Putamen (tissue), 1 donor: ENCODE measurements at places on chromosomes 1 and 21.

DNA sequence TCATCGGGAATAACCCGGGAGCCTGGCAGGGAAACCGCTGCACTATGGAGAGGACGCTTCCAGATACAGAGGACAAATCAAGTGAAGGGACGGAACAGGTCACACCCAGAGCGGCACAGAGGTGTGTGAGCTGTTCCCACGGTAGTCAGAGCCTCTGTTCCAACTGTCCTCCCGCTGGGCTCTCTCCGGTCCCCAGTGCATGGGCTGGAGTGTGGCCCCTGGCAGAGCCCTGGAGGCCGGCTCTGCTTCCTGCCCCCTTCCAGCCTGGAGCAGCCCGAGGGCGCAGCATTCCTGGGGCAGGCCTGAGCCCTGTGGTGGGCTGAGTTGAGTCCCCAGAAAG lies 11.9 kb upstream of the ZBTB21 start:
- no peak for DNase-seq

GRCh38 chr1:106727171-106727570 lies 329.3 kb upstream of the PRMT6 start:
- DNase-seq = no peak

GRCh38 chr1:109170035-109170764 lies 43.5 kb upstream of the SARS1 start:
- DNase-seq = no peak

- no peak for DNase-seq
Measured at GRCh38 chr1:198864695-198865094, 225.9 kb downstream of the PTPRC start.

DNA sequence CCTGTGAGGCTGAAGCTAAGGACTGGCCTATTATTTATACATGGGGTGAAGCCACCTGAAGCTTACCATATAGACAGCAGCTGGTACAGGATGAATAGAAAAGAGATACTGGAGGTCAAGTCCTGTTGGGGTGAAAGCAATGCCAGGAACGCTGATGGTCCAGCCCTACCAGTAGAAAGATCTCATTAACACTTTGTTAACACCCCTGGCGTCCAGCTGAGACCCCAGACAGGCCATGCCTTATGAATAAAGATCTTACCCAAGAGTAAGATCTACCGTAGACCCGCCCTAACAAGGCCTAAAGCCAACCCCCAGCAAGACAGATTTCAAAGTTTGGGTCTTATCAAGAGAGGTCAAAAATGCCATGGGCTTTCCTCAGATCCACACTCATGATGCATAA lies 34.7 kb downstream of the ST3GAL3 start:
- DNase-seq = no peak

DNA sequence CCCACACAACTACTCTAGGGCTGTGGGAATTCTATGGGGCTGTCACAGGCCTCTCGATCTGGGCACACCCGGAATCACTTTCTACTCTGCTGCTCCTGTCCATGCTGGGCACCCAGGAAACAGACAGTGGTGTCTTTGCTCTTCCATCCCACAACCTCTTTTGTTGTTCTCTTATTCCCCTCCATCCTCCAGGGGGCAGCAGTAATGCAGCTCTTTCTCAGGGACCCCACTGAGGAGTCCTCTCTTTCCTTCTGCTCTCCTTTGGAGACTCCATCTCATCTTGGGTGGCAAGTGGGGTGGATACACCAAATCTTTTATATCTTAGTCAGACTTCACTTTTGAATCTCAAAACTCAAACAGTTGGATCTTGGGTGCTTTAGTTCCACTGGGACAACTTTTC lies 206.3 kb downstream of the HS2ST1 start:
- no peak for DNase-seq

DNA sequence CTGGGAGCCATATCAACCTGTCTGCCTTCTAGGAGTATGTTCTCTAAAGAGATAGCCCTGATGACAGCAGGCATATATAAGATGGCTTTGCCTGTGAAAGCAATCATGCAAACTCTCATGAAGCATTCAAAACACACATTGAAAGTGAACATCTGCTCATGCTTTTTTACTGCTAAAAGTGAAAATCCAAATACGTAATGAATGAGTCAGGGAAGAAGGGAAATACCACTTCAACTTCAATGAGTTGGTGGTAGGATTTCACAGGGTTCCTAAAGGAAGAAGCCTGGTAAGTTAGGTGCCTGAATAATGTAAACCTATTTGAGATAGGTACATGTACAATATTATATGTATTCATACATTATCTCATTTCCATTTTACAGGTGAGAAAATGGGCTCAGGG lies 50.5 kb upstream of the SLFNL1 start:
- no peak for DNase-seq

DNA sequence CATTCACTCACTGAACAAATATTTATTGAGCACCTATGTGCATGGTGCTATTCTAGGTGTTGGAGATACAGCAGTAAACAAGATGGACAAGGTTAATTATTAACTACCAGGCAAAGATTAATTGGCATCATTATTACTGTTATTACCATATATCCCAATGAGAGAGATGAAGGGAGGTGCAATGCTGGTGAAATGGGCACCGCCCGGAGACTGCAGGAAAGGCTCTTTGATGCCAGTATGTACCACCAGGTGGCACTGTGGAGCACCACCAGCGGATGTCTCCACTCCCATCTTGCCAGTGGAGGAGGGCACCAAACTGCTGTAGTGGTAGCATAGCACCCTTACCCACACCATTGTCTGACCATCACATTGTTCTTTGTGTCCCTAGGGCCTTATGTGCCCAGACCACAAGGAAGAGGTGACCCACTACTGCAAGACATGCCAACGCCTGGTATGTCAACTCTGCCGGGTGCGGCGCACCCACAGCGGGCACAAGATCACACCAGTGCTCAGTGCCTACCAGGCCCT lies 3.0 kb downstream of the TRIM46 start:
- peak; percentile 76 for DNase-seq

GRCh38 chr1:71592646-71593274 lies 511.9 kb upstream of the ZRANB2 start:
- DNase-seq = no peak

- DNase-seq = no peak
Measured at GRCh38 chr1:26412180-26412840, 1.7 kb downstream of the LIN28A start.

GRCh38 chr1:24322470-24323177 lies 3.5 kb downstream of the GRHL3 start:
- no peak for DNase-seq

DNA sequence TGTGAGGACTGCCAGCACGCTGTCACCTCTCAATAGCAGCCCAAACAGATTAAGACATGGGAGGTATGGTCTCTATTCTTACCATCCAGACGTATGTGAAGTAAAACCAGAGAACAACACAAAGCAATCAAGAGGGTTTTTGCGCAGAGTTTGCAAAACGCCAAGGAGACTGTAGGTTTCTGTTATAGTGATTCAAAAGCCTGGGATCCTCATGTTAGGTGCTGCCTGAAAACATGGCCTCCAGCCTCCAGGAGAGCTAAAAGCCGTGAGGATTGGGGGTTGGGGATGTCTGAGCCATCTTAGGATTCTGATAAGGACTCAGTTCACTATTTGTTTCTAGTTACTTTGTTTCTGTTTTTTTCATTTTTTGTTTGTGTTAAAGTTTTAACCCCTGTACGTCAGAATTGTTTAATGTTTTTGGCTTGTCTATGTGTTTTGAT lies 4.2 kb upstream of the CCT8 start:
- no peak for DNase-seq

GRCh38 chr1:45470306-45470798 lies 20.6 kb downstream of the TESK2 start:
- DNase-seq = no peak

- DNase-seq = no peak
Measured at GRCh38 chr1:109241841-109242345, 7.4 kb upstream of the CELSR2 start.

DNA sequence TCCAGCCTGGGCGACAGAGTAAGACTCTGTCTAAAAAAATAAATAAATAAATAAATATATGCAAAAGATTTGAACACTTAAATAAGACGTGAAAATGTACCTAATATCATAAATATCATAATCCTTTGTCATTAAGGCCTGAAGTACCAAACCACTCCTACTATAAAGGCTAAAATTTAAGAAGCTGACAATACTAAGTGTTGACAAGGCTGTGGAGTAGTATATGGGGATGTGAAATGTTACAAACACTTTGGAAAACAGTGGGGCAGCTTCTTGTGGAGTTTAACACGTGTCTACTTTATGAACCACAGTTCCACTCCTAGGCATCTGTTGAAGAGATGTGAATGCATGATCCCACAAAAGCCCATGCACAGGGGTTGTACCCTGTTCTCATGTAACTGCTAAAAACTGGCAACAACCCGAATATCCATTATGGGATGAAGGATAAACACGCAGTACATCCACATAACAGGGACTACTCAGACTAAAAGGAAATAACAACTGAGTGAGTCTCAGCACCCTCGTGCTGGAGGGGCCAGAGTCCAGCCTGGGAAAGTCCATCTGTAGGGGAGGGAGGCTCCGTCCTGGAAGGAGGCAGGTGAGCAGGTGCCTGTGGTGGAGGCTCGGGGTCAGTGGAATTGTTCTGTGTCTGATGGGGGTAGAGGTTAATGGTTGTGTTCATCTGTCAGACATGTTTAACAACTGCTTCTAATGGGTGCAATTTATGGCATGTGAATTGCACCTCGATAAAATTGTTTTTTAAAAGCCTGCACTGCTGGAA lies 6.7 kb upstream of the SLC19A1 start:
- no peak for DNase-seq

DNA sequence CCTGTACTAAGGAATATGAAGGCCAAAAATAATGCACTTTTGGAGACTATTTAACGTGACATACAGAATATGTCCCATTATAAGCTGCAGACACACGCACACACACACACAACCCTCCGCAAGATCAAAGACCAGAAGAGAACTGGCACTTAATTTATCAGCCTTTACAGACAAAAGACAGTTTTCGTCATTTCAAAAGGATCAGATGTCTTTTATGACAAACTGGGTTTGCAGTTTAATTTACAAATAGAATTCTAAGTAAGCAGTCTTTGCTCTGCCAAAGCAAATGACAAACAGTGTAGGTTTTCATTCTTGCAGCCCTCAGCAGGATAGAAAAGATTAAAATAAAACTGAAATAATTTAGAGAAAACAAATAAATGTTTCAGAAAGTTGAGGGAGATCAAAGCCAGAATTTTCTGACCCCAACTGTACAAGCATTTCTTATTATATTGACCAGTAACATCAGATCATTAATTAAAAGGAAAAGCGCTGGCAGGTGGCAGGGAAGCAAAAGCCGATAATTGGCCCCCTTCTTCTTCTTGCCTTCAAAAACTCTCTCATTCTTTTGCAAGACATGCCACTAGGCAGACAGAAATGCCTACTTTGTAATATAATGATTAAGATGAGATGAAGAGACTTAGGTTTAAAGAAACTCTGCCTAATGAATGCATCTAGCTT lies 169.0 kb downstream of the DENND1B start:
- no peak for DNase-seq

- no peak for DNase-seq
Measured at GRCh38 chr1:169201084-169201619, 94.7 kb downstream of the ATP1B1 start.

DNA sequence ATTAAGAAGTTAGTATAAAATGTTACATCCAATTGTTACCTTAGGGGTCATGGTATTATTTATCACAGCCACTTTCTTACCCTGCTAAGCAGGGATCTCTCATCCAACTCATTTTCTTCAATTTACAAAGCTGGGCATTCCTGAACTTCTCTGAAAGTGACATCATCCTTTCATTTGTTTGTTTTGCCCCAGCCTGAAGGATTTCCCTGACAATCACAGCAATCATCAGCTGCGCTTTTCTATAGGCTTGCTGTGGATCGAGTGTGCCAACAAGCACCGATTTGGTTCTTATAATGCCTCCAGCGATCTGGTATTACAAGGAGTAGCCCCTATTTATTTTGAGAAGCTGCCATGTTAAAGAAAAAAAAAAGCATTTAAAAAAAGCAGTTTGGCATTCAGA lies 240.2 kb downstream of the USH2A start:
- no peak for DNase-seq

DNA sequence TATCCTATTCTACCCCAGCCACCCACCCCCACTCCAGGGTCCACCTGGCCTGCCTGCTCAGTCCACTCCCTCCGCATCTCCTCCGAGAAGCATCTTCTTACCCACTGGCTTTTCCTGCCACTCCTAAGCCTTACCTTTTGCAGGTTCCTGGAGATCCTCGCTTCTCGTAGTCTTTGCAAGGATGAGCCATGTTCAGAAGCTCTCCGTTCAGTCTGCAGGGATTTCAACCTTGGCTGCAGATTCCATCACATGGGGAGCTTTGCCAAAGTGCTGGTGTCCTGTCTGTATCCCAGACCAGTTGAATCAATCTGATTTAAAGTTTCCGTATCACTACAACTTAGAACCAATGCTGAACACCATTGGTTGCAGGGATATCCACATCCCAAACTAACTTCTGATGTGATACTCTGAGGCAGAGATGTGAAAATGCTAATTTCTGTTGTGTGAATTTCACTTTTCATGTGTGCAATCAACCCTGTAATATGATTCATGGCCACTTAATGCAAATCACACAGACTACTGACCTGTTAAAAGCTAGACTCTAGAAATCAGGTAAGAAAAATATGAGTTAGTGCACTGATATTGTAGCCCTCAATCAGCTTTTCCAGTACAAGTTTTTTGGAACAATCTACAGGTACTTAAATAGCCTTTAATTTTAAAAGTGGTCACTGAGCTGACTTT lies 61.9 kb downstream of the CAPN2 start:
- DNase-seq = no peak

- no peak for DNase-seq
Measured at GRCh38 chr1:40575336-40575735, 43.9 kb downstream of the ZNF684 start.

GRCh38 chr1:32891630-32892029 lies 5.3 kb downstream of the HPCA start:
- DNase-seq = no peak

DNA sequence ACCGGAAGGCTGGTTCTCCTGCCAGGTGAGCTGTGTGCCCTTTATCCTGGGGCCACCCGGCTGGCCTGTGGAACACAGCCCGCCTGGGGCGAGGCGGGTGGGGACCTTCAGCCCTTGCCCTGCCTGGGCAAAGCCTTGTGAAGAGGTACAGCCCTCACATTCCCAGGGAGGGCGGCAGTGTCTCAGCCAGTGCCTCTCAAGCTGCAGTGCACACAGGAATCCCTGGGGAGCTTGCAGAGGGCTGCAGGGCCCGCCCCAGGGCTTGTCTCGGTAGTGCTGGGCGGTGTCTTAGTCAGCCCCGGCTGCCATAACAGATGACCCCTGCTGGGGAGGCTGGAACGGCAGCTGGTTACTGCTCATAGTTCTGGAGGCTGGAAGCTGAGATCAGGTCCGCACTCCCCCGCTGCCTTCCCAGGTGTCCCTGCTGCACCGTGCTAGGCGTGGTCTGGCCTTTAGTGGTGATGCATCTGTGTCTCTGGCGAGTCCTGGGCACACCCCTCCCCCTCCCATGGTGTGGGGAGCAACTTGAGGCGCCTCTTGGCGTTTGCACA lies 12.6 kb downstream of the DFFB start:
- DNase-seq = no peak

DNA sequence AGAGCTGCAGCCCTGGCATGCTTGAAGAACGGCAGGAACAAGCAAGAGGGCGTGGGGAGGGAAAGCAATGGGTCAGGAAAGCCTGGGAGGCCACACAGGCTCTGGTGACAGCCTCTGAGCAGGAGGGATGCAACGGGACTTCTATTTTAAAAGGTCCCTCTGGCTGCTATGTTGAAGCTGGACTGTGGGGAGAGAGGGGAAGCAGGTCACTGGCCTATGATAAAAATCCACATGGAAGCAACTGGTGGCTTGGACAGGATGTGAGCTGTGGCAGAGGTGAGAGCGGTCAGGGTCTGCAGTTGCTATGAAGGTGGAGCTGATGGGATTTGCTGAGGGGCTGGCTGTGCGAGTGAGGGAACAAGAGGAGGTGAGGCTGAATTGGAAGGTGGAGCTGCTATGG lies 11.2 kb downstream of the PADI1 start:
- DNase-seq = no peak
